Activated naive CD4-positive, alpha-beta T cell (primary cell): ENCODE measurements at places on chromosomes 2 and 18.

DNA sequence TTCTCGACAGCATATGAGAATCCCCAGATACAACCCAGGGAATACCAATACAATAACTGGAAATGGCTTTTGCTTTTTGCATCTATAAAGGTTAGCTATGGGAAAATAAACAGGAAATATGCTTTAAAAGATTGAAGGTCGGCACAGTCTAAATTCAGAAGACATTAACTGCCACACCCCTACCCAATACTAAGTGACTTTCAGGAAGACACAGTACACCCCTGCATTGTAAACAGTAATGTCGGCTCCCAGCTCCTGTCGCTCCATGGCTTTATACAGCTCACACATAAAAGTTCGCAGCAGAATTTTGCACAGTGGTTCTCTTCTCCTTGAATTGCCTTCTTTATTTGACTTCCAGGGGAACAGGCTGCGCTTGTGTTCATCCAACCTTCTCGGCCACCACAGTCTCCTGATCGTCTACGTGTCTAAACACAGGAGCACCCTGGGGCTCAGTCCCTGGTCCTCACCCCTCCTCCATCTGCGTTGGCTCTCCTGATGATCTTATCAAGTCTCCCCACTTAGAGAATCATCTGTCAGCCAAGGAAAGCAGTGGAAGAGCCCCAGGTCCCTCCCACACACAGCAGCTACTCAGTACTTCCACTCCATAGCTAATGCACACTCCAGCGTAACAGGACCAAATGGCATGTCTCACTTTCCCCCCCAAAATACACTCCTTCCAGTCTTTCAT lies 22.7 kb downstream of the CYB5A start:
- DNase-seq: no peak

DNA sequence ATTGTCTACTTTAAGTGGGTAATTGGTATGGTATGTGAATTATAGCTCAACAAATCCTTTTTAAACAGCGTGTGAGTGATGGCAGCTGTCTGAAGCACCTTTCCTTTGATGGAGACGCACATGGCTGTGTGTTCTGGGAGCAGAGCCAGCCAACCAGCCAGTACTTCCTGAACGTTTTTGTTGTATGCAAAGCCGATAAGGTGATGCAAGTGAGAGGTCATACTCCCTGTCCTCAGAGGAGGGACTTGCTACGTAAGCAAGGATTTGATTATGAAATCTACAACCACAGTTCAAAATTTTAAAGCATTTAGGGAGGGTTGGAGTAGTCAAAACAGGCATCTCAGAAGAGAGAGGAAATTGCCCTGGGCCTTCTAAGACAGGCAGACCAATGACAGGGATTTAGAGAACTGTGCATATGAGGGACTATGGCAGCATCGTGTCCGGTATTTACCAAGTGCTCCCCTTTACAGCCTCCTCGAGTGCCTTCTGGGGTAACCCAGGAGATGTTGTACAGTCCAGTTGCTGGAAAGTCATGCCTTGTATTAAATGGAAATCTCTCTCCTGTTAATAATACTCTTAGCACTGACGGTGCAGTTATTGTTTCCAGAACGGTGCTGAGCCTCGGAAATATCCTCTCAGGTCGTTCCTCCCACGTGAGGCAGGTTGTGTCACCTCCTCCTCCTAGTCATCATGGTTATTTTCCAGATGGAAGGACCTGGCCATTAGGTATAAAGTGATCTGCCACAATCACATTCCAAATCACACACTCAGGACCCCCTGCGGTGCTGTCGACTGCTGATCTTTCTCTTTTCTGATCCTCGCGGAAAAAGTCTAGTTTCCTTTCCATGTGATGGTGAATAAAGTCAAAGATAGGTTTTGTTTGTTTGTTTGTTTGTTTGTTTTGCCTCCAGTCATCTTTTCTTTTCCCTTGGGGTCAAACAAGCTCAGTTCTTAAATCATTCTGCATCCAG lies 28.4 kb downstream of the ARHGEF4 start:
- DNase-seq: no peak

- DNase-seq: no peak
Measured at GRCh38 chr2:220893411-220893810, 678.7 kb downstream of the EPHA4 start.

DNA sequence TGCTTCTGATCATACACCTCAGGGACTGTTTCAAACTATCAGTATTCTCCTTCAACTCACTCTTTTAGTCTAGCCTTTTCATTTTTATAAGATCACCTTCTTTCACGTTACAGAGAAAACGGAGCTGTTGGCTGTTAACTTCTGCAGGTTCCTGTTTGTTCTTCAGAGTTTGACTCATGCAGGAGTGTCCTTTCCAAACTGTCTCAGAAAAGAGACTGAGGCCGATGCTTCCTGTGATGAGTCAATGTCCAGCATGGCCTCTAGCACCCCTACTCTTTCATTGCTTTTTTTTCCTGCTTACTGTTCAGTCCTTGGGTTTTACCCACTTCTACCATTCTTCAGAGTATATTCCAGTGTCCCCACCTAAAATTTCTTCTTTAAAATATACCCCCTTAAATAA lies 240.8 kb upstream of the RGPD4 start:
- no peak for DNase-seq

DNA sequence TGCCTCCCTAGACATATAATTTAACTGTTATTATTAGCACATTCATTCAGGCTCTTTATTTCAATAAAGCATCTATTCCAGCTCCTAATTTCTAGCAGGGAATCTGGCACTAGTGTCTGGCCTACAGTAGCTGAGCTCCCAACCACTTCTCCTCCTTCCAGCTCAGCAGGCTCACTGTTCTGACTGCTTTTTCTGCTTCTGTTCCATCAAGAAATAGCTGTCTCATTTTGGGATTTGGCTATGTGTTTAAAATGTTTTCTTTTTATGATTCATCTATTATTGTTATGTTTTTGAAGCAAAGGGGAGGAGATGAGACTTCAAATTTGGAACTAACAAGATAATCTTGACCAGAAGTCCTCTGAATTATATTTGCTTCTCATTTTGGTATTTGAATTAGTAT lies 172.7 kb upstream of the SMAD7 start:
- no peak for DNase-seq

DNA sequence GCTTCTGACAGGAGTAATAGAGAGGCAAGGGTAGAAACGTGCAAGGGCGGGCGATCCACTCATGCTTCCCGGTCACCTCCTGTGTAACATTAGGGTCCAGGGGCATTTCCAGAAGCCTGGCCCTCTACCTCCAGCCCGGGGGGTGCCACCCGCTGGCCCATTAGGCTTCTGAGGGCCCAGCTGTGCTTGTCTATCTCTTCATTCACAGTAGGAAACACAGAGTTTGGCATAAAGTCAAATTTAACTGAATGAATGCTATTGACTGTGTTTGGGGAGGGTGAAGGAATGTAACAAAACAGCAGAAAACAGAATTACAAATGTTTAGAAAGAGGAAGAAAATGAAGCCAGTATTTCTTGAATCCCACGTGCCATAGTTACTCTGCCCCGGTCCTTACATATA lies 112.4 kb upstream of the SLC66A3 start:
- no peak for DNase-seq

DNA sequence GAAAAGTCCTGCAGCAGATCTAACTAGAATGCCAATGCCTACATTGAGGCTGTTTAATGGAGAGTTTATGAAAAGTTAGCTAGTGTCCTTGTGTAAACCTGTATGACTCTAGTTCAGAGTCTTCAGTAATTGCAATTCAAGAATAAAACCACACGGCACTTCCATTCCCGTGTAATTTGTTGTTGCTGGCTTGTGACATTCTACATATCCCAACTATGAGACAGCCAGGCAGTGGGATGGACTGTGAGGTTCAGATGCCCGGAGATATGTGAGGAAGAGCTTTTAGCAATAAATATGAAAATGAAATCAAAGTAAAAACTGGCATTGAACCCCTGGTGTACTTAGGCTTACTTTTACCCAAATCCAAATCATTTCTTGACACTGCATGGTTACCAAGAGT lies 263.4 kb downstream of the NEDD4L start:
- no peak for DNase-seq

GRCh38 chr2:227179988-227180685 lies 15.7 kb downstream of the COL4A3 start:
- no peak for DNase-seq

- DNase-seq: no peak
Measured at GRCh38 chr18:3283253-3283863, 21.4 kb downstream of the MYL12B start.

DNA sequence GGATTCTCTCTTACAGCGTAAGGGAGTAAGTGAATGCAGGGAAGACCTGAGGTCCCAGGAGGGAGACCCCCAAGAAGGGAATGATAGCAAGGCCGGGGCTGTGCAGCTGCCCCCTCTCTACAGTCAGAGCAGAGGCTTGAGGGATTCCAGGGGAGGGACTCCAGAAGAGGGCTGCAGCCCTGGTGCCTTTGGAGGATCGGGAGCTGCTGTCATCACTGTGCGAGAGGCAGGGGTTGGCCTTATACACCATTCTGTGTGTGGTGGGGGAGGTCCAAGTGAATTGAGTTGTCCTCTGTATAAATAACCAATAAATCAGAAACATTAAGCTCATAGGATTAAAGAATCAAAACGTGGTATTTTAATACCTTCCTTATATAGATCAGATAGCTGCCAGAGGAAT lies 114.9 kb downstream of the GLI2 start:
- no peak for DNase-seq

DNA sequence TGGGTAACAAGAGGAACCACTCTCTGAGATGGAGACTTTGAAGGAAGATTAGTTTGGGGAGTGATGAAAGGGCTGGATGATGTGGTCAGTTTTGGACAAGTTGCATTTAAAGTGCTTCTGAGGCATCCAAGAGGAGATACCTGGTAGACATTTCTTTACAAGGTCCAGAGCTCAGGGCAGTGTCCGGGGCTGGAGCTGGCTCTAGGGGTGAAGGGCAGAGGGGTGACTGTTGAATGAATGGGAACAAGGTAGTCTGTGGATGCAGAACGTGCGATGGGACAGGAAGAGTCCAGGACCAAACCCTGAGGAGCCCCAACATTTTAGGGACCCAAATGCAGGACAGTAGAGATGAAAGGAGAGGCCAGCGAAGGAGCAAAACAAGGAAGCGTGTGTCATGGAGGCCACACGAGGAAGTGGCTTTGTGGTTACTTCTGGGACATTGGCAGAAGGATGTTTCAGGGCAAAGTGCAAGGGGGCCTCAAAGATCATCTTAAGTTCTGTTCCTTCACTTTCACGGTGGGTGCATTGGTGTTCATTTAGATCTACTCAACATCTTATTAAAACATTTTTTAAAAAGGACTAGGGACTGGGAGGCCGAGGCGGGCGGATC lies 13.6 kb upstream of the GPR35 start:
- no peak for DNase-seq
